ENCODE measurements at places on chromosomes 13 and 19.
A peak's percentile ranks its signal among the peaks of the same experiment; 100 is the strongest.

GRCh38 chr19:17504030-17504429 lies 7.4 kb upstream of the PGLS start:
- no peak for DNase-seq

GRCh38 chr19:19548915-19549759 lies 11.1 kb downstream of the CILP2 start:
- DNase-seq: no peak

GRCh38 chr13:87680298-87680697 lies 9.1 kb downstream of the SLITRK5 start:
- no peak for DNase-seq

- no peak for DNase-seq
Observed at GRCh38 chr13:91045351-91046034, 302.0 kb upstream of the MIR17HG start.

GRCh38 chr13:50617134-50617721 lies 226.3 kb downstream of the DLEU7 start:
- DNase-seq: no peak

DNA sequence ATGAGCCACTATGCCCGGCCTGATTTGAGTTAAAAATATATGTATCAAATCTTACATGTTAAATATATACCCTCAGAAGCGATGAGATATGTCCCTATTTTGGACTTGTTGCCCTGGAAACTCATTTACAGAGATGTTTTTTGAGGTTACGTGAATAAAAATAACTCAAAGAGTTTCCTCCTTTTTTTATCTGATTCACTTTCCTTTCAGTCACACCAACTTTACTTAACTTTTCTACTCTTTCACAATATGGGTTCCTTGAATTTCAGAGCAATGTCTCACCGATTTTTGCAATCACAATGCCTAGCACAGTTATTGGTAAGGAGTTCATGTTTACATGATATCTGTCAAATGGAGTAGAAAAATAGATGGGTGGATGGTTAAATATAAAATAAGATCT lies 2.3 kb downstream of the OR7C2 start:
- no peak for DNase-seq

GRCh38 chr13:27644302-27644701 lies 22.6 kb downstream of the POLR1D start:
- no peak for DNase-seq

DNA sequence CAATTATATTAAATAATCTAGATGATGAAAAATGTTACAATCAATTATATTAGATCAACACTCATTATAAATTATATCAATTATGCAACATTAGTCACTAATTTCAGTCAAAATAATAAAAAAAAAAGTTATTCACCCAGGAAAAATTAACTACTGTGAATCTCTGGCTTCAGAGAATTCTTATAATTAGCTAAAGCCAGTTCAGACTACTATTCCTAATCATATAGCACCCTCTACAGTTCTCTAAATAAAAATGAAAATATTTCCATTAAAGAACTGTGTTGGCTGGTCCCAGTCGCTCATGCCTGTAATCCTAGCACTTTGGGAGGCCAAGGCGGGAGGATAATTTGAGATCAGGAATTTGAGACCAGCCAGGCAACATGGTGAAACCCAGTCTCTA lies 33.0 kb downstream of the XPO4 start:
- DNase-seq: no peak

- DNase-seq: no peak
Observed at GRCh38 chr13:71770710-71771109, 96.3 kb downstream of the DACH1 start.

DNA sequence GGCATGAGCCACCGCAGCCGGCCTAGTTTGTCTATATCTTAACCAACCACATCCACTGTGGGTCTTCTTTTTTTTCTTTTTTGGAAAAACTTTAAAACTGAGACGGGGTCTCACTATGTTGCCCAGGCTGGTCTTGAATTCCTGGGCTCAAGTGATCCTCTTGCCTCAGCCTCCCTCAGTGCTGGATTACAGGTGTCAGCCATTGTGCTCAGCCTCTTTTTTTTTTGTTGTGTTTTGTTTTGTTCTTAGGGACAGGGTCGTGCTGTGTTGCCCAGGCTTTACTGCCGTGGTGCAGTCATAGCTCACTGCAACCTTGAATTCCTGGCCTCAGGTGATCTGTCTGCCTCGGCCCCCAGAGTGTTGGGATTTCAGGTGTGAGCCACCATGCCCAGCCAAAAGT lies 7.4 kb downstream of the SNRNP70 start:
- DNase-seq: no peak

DNA sequence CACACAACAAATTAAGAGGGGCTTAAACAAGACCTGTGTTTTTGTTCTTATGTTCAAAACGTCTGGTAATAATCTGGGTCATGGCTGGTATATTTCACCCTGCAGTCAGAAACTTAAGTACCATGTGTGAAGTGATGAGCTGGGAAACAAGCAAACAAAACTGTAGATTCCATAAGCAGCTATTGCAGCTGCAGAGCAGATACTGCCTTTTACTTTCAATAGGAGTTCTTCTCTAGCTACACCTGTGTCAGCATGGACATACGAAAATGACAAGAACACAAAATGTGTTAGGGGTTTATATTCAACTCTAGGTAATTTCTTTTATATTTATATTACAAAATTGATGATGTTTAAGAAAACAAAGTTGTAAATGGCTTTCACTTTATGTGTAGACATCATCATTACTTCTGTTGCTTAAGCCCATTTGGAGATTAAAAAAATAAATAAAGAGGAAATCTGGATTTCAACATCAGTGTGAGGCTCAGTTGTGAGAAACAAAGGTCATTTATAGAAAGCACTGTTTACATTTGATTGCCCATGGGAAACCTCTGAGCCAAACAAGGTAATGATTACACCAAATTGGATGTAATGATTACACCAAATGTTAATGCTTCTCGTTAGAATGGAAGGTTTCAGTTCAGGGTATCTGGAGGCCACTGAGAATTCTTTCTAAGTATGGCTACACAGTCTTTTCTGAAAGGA lies 451.0 kb upstream of the SLC10A2 start:
- no peak for DNase-seq

- no peak for DNase-seq
Observed at GRCh38 chr19:15022752-15023151, 26.5 kb upstream of the CASP14 start.

GRCh38 chr13:82963226-82964099 lies 918.8 kb downstream of the SLITRK1 start:
- DNase-seq: no peak

DNA sequence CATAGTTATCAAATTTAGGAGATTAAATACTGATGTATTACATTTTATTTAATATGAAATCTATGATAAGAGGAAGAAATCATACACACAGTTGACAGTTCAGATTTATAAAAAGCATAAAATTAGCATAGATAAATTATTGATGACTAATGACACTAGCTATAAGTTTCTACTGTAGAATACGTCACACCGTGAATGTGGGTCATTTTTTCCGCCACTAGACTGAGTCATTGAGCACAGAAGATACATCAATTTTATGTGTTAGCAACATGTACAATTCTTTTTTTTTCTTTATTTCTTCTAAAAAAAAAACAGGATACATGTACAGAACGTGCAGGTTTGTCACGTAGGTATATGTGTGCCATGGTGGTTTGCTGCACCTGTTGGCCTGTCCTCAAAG lies 22.2 kb downstream of the AP2S1 start:
- peak; percentile 22 for DNase-seq

Measured in activated CD4-positive, CD25-positive, alpha-beta regulatory T cell treated with anti-CD3 and anti-CD28 coated beads, Interleukin-2, amount 50 U/mL, for 16 hours (primary cell).